ENCODE measurements at places on chromosomes 11 and 22. TPM values are rescaled to one million over a fixed set of nuclear protein-coding genes. Genes with fewer than 3 reads are reported as not detected.

DNA sequence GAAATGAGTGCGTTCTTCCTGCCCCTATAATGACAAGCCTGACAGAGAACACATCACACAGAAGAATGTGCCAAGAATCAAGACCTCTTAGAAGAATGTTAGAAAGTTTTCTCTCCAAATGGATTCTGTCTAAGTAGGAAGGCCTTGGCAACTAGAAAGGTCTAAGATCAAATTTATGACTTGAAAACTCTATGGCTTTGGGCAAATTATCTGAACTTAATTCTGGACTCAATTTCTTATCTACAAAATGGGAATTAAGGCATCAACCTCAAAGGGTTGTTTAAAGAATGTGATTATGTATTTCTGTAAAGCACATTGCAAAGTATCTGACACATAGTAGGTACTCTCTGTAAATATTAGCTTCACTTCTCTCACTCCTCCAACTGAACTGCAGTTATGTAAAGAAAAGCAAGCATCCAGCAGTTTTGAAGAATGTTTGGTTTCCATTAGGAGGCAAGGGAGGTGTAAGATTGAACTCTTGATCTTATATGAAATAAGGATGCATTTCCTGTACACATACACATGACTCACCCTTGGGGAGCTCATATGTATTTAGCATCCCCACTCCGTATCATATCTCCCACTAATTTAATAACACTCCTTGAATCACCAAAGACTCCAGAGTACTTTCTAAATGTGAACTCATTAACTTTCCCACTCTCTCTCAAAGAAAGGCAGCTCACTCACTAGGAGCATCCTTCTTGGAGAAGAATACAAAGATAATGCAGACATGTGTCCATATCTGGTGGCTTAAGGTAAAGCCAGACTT, 77.6 kb downstream of the ETS1 start:
- peak overlapping the region; percentile 91 for H3K27ac ChIP-seq
- no peak overlapping the region for H3K4me3 ChIP-seq

GRCh38 chr22:33832558-33833151, 87.6 kb downstream of the LARGE1 start:
- DNase-seq = no peak
- H3K4me3 ChIP-seq = no peak overlapping the region
- H3K36me3 ChIP-seq = no peaks in the 10 kb centered on the region
- H3K4me1 ChIP-seq = no peaks in the 10 kb centered on the region
- H3K27me3 ChIP-seq = no peaks in the 10 kb centered on the region
- no peak overlapping the region for H3K27ac ChIP-seq

GRCh38 chr22:43002202-43002586, 12.8 kb downstream of the PACSIN2 start:
- H3K36me3 ChIP-seq = no peaks in the 10 kb centered on the region
- H3K4me1 ChIP-seq = peaks cover 73% of the 10 kb centered on the region
- peak overlapping the region; percentile 87 for H3K27ac ChIP-seq
- DNase-seq = peak; percentile 92

DNA sequence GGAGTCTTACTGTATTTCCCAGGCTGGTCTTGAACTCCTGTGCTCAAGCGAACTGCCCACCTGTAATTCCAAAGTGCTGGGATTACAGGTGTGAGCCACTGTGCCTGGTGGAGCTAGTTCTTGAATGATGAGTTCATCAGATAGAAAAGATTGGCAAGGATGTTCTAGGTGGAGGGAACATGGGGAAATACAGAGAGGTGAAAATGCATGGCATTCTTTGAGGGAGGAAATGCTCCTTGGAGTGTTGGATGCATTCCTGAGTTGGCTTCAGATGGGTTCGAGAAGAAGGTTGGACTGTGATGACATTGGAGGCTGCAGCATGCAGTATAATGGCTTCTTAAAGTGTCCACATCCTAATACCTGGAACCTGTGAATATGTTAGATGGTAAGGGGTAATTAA, 4.4 kb downstream of the DDX10 start:
- H3K4me1 ChIP-seq = peaks cover 15% of the 10 kb centered on the region
- no peak overlapping the region for H3K27ac ChIP-seq
- H3K27me3 ChIP-seq = no peaks in the 10 kb centered on the region
- DNase-seq = no peak
- no peak overlapping the region for H3K4me3 ChIP-seq

GRCh38 chr11:75547617-75548058, 14.4 kb upstream of the SERPINH1 start:
- H3K4me3 ChIP-seq = no peak overlapping the region
- peaks cover 4% of the 10 kb centered on the region for H3K27me3 ChIP-seq
- DNase-seq = peak; percentile 29
- no peaks in the 10 kb centered on the region for H3K36me3 ChIP-seq
- peaks cover 3% of the 10 kb centered on the region for H3K4me1 ChIP-seq
- no peak overlapping the region for H3K27ac ChIP-seq

GRCh38 chr11:33347490-33348125, 90.4 kb downstream of the HIPK3 start:
- no peak for DNase-seq
- peaks cover 33% of the 10 kb centered on the region for H3K36me3 ChIP-seq
- H3K4me1 ChIP-seq = no peaks in the 10 kb centered on the region

- no peak overlapping the region for H3K4me3 ChIP-seq
- DNase-seq = no peak
- no peaks in the 10 kb centered on the region for H3K4me1 ChIP-seq
These were observed 7.2 kb downstream of the SUN2 start for GRCh38 chr22:38748487-38749136.

CAVIN3 gene
- total RNA-seq = 51.0 TPM

C11orf91 gene
- total RNA-seq = not detected

THAP7 gene
- total RNA-seq = 12.2 TPM

DAGLA gene
- 5.5 TPM for total RNA-seq

MS4A12 gene
- total RNA-seq = 0.31 TPM

TRIM51 gene
- not detected for total RNA-seq

Data from astrocyte (in vitro differentiated cells and primary cell).